ENCODE measurements at places on chromosomes 11 and 22.

GRCh38 chr22:47380692-47381091 is 618.2 kb downstream of the TBC1D22A start:
- no peak for DNase-seq

- no peak for DNase-seq
These were observed 1.8 kb downstream of the C11orf68 start for GRCh38 chr11:65917077-65917433.

GRCh38 chr11:131633921-131634715 is 263.7 kb downstream of the NTM start:
- no peak for DNase-seq

- no peak for DNase-seq
These were observed 61.0 kb upstream of the FGF3 start for GRCh38 chr11:69880041-69880825.

GRCh38 chr11:75891947-75892739 is 77.1 kb downstream of the UVRAG start:
- DNase-seq = no peak

- DNase-seq = no peak
These were observed 924.6 kb upstream of the FAT3 start for GRCh38 chr11:91299980-91300379.

DNA sequence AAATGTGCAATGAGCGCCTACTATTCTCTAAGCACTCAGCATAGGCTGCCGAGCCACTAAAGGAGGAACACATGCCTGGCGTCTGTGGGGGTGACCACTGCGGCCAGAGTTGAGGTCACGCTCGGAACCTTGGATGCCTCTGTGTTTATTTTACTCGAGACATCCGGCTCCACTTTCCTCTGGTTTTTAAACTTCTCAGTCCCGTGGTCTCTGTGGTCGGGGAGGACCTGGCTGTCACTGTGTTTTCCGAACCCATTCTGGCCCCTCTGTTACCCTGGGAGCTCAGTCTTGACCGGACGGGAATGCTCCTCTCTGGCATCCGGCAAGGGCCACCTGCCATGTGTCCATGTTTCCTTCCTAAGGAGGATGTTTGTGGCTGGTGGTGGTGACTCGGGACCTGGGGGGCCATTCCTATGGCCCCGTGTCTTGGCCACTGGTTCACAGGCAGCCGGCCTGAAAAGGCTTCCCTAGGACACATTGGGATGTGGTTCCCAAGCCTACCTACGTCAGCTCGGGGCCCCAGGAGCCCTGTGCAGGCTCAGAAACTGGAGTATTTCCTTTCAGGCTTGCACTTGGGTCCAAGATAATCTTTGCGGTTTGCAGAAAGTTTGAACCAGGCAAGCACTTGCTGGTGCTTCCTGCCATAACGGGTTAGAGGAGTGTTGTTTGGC is 46.7 kb upstream of the PARVG start:
- DNase-seq = no peak

DNA sequence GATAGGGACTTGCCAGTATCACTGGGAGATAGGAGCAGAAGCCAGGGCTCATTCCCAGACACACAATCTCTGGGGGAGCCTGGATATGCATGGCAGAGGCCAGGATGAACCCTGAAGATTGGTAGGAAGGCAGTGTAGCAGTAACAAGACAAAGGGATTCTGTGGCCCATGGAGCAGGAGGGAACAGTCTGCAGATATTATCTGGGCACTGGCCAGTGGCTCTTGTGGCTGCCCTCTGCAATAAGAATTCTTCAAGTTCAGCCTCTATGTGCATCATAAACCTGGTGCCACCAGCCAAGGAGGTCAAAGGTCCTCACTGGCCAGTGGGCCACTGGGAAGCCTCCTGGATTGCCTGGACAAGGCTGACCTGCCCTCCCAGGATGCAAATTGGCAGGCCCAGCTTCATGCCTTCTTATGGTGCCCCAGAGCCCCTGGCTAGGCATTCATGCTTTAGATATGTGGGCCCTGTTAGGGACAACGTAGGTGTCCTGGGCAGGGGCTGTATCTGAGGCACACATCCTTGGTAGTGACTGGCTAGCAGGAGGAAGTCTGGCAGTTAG is 29.2 kb downstream of the KCNQ1OT1 start:
- DNase-seq = no peak

DNA sequence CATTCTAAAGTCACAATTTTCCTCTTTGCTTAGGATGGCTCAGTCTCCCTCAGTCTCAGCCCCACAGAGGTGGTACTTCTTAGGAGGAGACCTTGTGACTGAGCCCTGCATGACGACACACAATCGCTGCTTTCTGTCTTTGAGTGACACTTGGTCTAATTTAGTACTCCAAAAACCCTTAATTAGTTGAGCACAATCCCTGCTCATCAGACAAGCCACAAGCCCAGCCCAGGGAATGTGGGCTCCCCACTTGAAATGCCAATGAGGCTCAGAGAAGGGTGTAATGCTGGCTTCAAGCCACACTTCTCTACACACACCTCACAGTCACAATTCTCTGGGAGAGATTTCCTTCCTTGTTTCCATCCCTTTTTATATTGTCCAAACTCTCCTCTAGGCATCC is 101.8 kb downstream of the FEZ1 start:
- DNase-seq = no peak

DNA sequence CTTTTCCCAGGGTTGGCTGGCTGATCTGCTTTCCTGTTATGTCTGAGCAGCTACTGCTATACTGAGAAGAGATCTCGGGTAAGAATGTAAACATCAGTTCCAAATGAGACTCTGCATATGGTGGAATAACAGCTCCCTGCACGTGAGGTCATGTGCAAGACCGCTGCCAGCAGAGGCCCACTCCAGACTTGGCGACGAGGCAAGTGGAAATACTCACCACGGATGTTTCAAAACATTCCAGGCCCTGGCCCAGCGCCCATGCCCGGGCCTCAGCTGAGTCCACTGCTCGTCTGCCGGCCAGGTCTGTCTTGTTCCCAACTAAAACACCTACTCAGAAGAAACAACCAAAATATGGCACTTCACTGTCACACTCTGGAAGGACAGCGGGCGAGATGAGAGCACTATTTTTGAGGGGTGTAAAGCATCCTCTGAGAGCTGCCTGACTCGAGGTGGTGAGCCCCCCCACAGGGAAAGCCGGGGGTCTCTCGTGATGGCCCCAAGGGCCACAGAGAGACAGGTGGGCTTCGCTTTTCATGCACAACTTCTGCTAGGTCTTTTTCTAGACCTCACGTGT is 13.1 kb downstream of the IFT27 start:
- DNase-seq = no peak

- no peak for DNase-seq
These were observed 2.4 kb downstream of the GAS2L1 start for GRCh38 chr22:29308791-29309262.

DNA sequence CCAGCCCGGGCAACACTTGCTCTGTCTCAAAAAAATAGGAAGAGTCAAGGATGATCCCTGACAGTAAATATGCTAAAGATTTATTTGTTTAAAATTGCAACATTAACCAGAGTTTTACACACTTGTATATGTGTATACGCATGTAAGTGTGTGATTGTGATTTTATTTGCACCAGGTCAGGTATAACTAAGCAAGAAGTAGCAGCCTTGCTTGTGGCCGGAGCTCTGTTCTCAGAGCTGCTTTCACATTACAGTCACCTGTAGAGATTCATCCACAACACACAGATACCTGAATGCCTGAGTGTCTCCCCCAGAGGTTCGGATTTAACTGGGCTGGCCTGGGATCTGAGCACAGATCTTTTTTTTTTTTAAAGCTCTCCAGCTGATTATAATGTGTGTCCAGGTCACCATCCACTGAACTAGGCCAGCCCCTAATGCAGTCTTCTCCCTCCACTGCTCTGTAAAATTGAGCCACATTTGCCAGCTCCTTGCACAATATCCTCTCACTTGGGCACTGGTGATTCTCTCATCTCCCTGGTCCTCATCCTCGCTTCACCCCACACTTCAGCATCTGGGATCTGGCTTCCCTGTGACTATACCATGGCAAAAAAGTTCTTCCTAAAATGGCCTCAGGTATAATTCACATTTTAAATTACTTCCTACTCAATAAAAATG is 48.3 kb downstream of the LIF start:
- DNase-seq = no peak

- no peak for DNase-seq
These were observed 25.4 kb upstream of the FXYD2 start for GRCh38 chr11:117849781-117850414.

- no peak for DNase-seq
These were observed 3.0 kb downstream of the MN1 start for GRCh38 chr22:27798511-27799014.

GRCh38 chr11:23021287-23021863 is 161.1 kb upstream of the CCDC179 start:
- no peak for DNase-seq

DNA sequence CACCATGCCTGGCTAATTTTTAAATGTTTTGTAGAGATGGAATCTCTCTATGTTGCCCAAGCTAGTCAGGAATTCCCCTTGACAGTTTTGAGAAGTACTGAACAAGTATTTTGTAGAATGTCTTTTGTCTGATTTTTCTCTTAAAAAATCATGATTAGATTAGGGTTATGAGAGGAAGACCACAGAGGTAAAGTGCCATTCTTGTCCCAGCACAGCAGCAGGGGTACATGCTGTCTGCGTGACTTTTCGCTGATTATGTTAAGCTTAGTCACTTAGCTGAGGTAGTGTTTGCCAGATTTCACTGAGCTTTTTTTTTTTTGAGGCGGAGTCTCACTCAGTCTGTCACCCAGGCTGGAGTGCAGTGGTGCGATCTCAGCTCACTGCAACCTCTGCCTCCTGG is 13.6 kb upstream of the NUP160 start:
- no peak for DNase-seq

- no peak for DNase-seq
These were observed 76.5 kb upstream of the ARFGAP3 start for GRCh38 chr22:42933485-42934091.

DNA sequence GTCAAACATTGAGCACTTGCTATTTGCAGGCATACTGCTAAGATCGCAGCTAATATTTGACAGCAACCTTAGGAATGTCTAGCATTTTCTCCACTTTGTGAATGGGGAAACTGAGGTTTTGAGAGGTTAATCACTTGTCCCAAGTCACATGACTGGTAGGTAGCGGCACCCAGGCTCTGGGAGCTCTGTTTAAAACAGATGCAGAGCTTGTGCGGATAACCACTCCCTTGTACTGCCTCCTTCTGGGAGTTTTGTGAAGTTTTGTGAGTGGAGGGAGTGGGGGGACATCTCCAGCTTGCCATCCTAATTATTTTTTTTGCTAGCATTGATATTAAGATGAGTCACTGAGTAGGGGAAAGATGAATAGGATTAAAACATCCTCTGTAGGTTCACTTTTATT is 134.7 kb downstream of the GRIK4 start:
- no peak for DNase-seq

GRCh38 chr11:68370211-68371111 is 58.1 kb downstream of the LRP5 start:
- no peak for DNase-seq

GRCh38 chr22:35470903-35471321 is 69.7 kb upstream of the RASD2 start:
- DNase-seq = no peak

- DNase-seq = no peak
These were observed 6.5 kb upstream of the ST3GAL4 start for GRCh38 chr11:126348806-126349582.

DNA sequence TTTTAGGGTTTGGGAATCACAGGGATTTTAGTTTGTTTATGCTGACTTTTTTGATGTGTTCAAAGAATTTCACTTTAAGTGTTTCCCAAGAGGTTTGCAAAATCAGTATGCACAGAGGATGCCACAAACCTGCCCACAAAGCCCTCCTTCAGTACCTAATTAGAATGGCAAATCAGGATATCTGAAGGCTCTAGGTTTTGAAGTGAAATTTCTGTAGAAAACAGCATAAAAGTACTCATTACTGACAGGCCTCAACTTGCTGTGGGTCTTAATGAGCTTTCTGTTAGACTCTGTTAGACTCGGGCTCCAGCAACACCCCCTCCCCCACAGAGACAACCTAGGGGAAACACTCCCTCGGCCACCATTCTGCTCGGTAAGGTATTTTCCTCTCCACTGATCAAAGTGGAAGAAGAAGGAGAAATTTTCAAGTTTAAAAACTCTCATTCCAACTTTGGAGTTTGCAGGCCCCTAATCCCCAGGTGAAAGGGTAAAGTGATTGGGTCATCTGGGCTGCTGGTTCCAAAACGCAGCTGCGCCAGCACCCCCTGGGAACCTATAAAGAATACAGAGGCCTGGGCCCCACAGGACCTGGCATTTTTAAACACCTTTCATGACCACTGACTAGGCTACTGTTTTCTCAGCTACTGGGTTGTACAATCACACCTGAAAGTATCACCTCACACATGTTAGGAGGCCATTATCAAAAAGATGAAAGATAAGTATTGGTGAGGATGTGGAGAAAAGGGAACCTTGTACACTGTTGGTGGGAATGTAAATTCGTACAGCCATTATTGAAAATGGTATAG is 67.5 kb downstream of the PLEKHA7 start:
- DNase-seq = no peak

DNA sequence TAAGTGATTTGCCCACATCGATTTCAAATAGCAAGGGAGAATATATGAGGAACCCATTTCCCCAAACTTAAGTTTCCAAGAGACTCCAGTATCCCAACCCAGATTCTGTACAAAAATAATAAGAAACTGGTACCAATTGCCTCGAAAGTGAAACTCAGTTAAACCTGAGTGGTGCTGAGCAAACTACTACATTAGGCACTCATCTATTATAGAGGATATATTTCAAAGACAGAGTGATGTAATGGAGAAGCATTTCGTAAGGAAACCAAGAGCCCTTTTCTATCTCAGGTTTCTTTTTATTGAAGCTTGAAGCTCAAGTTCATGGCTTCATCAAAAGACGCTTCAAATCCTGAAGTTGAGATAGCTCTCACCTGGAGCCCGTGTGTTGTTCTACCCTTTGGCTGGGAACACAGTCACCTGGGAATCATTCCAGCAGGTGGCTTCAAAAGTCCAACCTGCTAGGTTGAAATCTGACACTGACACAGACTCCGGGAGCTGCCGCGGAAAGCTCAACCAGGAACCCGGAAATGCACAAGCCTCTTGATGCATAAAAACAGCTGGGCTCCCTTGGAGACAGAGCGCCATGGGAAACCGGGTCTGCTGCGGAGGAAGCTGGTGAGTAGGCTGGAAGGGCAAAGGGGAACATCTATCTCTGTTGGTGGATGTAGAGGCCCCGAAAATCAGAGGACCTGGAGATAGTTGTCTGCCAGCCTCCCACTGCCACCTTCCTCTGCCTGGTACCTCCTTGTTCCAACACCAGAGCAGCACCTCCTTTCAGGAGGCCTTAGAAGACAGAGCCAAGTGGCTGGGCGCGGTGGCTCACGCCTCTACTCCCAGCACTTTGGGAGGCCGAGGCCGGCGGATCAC is at the start of gene C11orf52:
C11orf52 (plus strand) TSS at position 524 of the 867 bp plus-strand sequence; CDS start at position 584, 60 bp downstream.
- no peak for DNase-seq

- no peak for DNase-seq
These were observed 33.4 kb upstream of the GLYATL1 start for GRCh38 chr11:58905721-58906547.

GRCh38 chr11:16997624-16998023 is 16.6 kb downstream of the PLEKHA7 start:
- DNase-seq = no peak

Data from activated naive CD4-positive, alpha-beta T cell (primary cell).